ENCODE measurements at places on chromosomes 12 and 14.

- DNase-seq: no peak
Observed at GRCh38 chr14:104350463-104351185, 212.2 kb downstream of the KIF26A start.

GRCh38 chr14:94045563-94046345 lies 19.6 kb downstream of the OTUB2 start:
- DNase-seq: no peak

- no peak for DNase-seq
Observed at GRCh38 chr12:94178882-94179281, 30.5 kb downstream of the PLXNC1 start.

DNA sequence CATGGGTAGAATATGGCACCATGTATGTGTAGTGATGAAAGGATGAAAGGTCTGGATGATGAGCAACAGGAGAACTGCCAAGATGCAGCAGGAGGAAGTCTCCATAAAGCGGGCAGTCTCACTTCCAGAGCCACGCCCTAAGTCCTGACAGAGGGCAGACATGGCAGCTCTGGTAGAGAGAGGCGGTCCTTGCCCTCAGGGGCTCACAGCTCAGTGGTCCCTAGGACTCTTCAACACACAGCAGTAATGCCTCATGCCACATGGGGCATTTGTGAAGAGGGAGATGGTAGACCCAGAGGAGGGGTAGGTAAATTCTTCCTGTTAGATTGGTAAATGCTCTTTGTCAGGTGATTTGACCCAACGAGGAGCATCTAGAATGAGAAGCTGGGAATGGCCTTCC lies 1088.4 kb downstream of the BCL11B start:
- DNase-seq: no peak

- DNase-seq: no peak
Observed at GRCh38 chr12:124651516-124652273, 84.3 kb upstream of the NCOR2 start.

- no peak for DNase-seq
Observed at GRCh38 chr12:69821032-69821455, 4.0 kb upstream of the MYRFL start.
